ENCODE measurements at places on chromosomes 1 and 21.

DNA sequence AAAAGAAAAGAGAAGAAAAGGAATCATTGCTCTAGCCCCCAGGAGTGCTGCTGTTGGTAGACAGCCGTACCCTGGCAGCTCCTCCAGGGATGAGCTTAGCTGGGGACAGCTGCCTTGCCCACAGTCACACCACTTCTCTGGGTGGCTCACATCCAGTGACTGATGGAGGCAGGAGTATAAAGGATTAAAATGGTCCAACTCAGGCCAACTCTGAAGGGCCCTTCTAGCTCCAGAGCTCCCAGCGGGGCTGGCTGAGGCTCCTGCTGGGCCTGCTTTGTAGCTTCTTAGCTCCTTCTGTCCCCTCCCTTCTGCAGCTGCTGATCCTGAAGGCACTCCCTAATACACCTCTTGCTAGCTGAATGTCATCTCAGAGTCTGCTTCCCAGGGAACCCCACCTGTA is 4.4 kb downstream of the CITED4 start:
- DNase-seq, result no peak

GRCh38 chr1:223216531-223217205 is 73.6 kb upstream of the TLR5 start:
- DNase-seq, result no peak

GRCh38 chr1:16026723-16027484 is 5.1 kb downstream of the CLCNKA start:
- DNase-seq, result no peak

DNA sequence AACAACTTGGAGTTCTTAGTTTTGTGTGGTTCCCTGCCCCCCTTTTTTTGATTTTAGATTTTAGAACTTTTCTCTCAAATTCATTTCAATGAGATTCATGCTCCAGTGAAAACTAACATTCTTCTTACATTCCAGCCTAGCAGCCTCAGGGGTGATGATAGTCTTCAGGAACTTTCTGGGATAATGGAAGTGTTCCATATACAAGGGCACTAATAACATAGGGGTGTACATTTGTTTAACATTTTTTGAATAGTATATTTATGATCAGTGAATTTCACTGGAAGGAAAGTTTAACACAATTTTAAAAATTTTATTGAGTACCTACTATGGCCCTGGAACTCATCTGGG is 61.4 kb upstream of the ZNF648 start:
- DNase-seq, result no peak

DNA sequence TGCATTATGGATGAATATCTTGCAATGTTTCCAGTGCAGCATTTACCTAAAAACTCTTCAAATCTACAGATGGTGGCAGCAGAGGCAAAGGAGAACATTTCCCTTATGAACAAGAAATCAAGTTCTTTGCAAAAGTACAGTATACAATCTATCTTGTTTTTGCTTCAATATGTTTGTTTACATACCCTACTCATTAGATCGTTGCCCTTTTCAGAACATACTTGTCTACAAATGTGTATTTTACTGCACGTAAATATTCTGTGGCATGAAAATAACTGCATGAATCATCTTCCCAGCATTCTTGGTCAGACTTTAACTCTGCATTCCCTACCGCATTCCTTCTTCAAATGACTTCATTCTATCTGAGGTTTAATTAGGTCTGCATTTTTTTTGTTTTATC is 212.7 kb downstream of the ZP4 start:
- peak; percentile 29 for DNase-seq

DNA sequence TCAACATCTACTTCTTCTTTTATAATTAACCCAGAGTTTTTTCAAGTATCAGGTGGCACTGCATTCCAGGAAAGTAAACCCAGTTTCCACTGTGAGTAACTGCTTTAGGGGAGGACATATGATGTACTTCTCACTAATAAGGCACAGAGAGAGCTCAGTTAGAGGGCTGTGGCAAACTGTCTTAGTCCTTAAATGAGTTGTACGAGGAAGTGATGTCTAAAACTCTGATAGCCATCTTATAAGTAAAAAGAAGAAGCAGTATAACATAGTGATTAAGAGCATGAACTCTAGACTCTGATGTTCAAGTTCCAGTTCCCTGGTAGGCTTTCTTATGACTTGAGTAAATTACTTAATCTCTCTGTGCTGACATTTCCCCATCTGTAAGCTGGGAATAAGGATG is 58.7 kb upstream of the PTGS2 start:
- DNase-seq, result no peak

GRCh38 chr1:43057567-43057966 is 98.9 kb upstream of the SLC2A1 start:
- DNase-seq, result no peak

GRCh38 chr1:43499898-43500297 is 30.8 kb upstream of the PTPRF start:
- no peak for DNase-seq

DNA sequence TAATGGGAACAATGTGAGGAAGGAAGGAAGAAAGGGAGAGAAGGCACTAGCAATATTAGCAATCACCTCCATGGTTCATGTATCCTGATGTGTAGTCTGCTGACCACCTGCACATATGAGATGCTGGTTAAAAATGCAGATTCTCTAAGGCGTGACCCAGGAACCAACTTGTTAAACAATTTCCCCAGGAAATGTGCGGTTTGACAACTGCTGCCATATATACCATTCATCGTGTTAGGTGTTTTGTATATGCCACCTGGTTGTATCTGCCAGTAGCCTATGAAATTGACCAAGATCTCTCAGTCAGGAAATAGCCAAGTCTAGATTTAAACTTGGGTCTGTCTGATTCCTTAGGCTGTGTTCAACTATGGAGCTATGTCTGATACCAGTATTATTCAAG is 4.1 kb downstream of the SEMA4A start:
- no peak for DNase-seq

GRCh38 chr1:201750120-201750519 is 78.8 kb upstream of the IPO9 start:
- no peak for DNase-seq

DNA sequence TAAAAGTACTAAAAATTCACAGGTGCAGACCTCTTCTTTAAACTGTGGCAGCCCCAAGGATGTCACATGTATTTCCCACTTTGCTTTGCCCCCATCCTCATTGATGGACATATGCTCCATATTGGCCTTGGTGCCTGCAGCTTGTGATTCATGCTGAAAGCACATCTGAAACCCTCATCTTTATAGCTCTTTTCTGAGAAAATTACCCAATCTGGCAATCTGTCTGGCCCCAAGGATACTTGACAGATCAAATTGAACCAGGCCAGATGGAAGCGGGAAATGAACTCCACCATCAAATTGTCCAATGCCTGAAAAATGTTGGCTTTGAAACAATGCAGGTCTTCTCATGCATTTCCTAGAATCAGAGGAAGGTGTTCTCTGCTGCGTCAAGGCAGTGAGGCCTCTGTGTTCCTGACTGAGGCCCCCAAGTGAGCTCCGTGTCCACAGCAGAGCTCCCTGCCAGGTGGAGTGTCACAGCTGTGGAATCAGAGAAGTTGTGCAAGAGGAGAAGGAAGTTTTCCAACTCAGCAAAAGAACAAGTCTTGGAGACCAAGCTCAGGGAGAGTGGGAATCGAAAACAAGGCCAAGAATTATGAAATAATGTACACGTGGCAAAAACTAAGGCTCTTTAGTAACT is 323.7 kb downstream of the PLPP3 start:
- no peak for DNase-seq

DNA sequence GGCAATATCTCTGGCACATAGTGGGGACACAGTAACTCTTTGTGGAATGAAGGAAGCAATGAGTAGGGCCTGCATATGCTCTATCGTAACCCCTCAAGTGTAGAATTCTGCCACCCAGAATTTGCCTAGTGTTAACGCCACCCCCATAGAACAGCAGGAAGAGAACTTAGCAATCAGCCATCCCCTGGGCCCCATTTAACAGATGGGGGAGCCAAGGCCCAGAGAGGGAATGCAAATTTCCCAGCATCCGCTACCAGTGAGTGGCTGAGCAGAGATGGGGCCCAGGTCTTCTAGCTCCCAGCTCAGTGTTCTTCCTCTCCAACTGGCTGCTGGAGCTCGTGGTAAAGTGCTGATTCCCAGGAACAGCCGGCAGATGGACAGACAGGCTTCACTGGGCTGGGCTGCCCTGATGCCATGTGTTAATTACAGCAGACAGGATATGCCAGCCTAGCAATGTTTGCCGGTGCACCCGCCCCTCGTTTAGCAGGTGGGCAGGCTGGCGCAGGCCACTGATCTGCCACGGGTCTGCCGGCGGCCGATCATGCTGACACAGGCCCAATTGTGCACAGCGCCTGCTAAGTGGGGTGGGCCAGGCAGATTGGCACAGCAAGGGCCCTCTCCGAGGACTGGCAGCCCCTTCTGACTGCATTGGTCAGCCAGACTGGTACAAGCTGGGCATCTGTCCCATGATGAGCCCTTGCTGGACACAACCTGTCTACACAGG is 171.9 kb downstream of the IGSF21 start:
- no peak for DNase-seq

GRCh38 chr1:230701434-230701833 is 12.5 kb downstream of the AGT start:
- no peak for DNase-seq

DNA sequence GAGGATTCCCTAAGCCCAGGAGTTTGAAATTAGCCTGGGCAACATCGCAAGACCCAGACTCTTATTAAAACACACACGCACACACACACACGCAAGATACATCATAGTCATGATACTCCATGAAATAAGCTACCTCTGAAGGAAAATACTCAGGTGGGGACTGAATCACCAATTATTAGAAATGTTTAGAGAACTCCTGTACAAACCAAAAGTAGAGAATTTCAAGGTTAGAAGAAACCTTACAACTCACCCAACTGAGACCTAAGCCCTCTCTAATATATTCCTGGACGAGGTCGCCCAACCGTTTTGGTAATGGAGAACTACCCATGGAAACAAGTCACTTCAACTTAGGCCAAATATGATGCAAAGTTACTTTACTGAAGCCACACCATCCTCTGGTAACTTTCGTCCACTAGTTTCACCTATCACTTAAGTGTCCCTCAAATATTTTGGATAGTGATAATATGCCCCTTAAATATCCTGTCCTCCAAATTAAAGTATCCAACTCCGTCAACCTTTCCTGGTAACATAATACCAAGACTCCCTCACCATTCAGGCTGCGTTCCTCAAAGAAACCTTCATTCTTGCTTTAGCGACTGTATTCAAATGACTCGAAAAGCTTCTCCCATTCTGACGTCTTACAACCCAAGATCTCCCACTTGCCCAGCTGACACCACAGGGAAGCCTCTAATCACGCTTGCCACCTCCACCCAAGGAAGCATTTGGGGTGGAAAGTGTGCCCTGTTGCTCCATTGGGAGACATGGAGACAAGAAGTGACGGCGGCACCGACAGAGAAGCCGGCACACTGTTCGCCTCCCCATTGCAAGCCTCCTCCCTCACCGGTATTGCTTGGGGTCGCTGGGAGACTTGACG is 856 bp downstream of the NRDC start:
- no peak for DNase-seq

- DNase-seq, result no peak
Observed at GRCh38 chr1:218510153-218510772, 165.1 kb downstream of the TGFB2 start.

DNA sequence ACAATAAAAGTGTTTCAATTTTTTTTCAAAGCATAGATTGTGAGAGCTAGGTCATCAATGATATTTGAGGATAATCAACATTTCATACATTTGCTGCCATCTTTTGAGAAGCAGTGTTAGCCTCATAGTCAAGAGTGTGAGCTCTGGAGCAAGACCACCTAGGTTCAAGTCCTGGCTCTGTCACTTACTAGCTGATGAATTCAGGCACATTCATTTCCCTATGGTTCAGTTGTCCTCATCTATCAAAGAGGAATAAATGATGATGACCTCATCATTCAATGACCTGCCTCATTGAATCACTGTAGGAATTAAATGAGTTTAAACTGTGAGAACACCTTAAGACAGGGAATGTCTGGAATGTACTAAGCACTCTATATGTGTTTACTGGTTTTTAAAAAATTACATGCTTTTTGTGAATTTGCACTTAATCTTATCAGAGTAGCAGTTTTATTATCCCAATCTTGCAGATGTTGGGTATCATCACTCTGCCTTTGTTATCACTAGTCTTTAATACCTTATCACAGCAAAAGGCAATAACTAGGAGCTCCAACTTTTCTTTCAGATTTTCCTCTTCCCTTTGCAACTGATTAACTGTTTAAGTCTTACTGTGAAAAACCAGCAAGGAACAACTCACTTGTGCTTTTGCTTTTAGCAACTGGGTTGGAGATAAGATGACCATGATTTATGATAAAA is 47.4 kb downstream of the SLC30A10 start:
- DNase-seq, result no peak

DNA sequence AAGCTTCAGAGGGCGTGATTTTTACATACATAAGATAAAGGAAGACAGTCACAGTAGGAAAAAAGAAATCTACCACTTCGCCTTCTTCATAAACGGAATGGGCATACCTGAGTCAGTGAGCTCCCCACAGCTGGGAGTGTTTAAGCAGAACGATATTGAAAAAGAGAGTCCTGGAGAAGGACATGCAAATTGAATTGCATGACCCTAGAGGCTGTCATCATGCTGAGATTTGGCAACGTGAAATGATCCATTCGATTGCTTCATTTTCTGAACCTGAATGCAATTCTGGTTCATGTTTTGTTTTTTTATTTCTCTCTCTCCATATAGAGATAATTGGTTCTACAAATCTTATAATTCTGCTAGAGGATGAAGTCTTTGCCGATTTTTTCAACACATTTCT is 3.7 kb downstream of the RGSL1 start:
- no peak for DNase-seq

- no peak for DNase-seq
Observed at GRCh38 chr1:211007830-211008229, 126.1 kb downstream of the KCNH1 start.
